ENCODE measurements at places on chromosomes 12 and 14.

DNA sequence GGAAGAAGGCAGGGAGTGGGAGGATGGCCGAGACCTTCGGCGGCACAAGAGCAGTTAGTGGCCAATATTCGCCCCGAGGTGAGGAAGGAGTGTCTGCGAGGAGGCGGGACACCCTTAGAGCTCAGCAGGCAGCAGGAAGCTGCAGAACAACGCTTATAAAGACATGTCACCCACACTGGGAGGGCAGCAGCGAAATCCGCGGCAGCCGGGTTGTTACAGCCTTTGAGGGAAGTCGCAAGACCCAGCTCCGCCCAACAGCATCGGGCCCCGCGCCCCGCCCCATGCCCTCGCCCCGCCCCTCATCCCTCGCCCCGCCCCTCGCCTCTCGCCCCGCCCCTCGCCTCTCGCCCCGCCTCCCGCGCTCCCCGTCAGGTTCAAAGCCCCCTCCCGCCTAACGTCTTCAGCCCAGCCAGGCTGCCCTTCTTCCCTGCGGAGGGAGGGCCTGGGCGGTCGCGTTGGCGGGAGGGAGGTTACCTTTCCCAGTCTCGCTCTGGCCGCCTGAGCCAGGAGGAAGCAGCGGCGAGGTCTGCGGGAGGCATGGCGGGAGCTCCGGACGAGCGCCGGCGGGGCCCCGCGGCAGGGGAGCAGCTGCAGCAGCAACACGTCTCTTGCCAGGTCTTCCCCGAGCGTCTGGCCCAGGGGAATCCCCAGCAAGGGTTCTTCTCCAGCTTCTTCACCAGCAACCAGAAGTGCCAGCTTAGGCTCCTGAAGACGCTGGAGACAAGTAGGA lies at the start of gene ATP23:
Gene ATP23 (plus strand): TSS at position 403 of the 730 bp plus-strand sequence. CDS start 135 bp downstream, at position 538.
- peak; percentile 91 for DNase-seq

GRCh38 chr12:62578726-62579125 lies 112.1 kb downstream of the MON2 start:
- DNase-seq = no peak

GRCh38 chr12:94180558-94181296 lies 32.4 kb downstream of the PLXNC1 start:
- DNase-seq = peak; percentile 64

DNA sequence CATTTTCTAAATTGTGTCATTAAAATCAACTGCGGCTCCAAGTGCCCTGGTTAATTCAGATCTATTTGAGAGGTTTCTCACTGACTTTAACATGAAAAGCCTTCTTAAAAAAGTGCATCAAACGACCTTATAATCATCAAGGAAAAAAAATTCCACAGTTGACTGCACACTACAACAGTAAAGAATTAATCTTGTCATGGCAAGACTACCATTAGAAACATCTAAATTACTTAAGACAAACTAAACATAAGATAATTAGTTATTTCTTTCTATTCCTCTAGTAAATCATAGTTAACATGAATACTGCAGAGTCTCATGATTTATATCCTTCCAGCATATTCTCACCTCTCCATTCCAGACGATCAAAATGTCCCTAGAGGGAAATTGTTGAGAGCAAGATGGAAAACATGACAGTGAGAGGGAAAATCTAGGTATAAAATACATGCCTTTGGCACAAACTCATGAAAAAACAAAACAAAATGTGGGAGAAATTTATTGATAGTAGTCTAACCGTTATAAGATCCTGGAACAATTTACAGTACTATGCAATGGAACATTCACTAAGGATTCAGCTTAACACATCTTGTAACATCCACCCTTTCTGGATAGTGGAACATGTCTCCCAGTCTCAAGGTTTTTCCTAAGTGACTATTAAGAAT lies 112.5 kb downstream of the PRKD1 start:
- no peak for DNase-seq

GRCh38 chr12:32211900-32212156 lies 105.2 kb downstream of the BICD1 start:
- DNase-seq = no peak

DNA sequence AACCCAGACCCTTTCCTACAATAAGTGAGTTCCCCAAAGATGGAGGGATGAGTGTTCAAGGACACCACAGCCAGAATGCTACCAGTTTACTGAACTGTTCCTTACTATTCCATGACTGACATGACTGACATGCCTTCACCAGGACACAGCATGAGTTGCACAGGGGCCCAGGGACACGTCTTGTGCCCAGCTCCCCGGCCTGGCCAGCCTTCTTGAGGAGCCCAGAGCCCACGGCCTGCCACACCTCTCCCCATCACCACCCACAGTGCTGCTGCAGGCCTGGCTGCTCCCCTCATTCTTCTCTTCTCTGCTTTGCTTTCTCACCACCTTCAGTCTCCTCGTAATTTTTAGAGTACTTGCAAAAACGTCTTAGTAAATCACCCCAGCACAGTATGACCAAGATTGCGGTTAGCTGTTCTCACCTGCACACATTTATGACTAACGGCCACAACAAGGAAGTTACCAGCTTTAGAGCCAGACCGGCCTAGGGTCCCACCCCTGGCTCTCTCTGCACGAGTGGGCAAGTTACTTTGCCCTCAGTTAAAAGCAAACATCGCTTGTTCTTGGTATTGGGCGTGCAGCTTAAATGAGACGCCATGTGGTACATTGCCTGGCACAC lies 18.5 kb downstream of the PPP2R5E start:
- peak; percentile 63 for DNase-seq

GRCh38 chr14:94793901-94794300 lies 24.0 kb upstream of the GSC start:
- DNase-seq = no peak

GRCh38 chr12:129599406-129599805 lies 304.4 kb downstream of the TMEM132D start:
- DNase-seq = no peak

- no peak for DNase-seq
These were observed 14.5 kb upstream of the ADSS1 start for GRCh38 chr14:104709387-104710039.

GRCh38 chr14:79466938-79467527 lies 744.3 kb downstream of the DIO2 start:
- no peak for DNase-seq

- no peak for DNase-seq
These were observed 40.9 kb downstream of the KCTD10 start for GRCh38 chr12:109436188-109436560.

DNA sequence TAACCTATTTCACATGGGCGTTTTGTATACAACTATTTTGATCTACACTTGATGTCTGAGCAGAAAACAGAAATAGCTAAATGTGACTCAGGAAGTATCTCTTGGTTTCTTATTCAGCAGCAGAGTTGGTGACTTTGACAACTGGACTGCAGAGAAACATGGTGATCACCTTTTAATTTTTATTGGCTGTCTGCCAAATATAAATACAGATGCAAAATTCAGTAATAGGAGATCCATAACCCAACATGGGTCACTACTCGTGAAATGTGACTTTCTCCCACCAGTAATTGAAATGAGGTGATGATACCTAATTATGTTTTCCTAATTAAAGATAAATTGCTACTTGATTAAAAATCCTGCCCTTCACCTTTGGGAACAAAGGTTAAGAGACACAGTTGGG lies 487.1 kb downstream of the NELL2 start:
- DNase-seq = no peak

GRCh38 chr12:49777800-49778748 lies 36.7 kb downstream of the TMBIM6 start:
- peak; percentile 64 for DNase-seq

- no peak for DNase-seq
These were observed 10.2 kb downstream of the KCNH3 start for GRCh38 chr12:49548822-49549648.

- DNase-seq = peak; percentile 55
These were observed 151.6 kb upstream of the OR4E1 start for GRCh38 chr14:21825149-21825743.

DNA sequence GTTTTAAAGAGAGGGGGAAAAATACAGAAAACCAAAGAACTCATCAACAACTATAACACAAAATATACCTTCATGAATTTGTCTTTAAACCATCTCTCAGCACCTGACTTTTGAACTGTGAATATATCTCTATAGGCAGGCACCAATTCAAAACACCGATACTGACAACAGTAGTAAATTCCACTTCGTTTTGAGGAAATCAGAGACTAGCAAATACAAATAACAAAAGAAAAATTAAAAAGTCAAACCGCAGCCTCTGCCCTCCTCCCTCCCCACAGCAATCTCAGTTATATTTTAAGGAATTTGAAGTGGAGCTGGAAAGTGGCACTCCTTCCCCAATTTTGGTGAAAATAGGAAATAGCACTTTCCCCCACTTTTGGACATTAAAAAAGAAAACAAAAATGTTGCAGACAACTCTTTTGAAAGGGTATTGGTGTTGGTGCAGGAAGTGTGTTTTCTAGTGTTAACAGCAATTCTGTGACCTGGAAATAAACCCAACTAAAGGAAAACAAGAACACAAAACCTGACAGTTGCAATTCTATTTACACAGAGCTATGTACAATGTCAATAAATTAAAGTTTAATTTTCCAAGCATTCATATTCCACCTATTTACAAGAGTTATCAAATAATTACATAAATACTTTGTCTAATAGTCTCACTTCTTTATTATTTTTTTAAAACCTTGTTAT lies 13.5 kb downstream of the TBX3 start:
- DNase-seq = no peak

DNA sequence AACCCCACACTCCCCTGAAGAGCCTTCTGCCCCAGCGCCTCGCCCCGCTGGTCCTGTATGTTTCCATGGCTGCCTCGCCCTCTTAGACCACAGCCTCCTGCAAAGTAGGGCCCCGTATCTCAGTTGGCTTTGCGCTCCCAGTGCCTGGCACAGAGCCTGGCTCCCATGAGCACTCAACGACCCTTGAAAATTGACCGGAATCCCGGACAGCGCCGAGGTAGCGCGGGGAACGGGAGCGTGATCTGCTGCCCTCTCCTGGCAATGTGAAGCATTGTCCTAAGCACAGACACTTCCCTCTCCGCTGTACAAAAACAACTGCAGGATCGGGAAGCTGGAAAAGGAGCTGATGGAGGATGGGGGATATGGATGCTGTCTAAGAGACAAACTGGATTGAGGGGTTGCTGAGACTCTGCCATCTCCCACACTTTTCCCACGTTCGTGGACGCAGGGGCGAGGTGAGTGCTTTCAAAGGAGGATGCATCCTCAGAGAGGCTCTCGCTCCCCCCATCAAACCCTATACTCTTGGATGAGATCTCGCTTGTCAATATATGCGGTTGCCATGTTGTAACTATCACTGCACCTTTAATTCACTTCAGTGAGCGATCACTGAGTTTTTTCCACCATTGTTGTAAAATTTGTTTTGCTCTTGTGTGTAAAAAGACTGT lies 10.7 kb upstream of the FKBP4 start:
- peak; percentile 47 for DNase-seq

GRCh38 chr14:34322940-34323418 lies 139.1 kb downstream of the SPTSSA start:
- peak; percentile 76 for DNase-seq

- DNase-seq = no peak
These were observed 348.3 kb downstream of the ZFP36L1 start for GRCh38 chr14:68444449-68445168.

- DNase-seq = no peak
These were observed 213.7 kb upstream of the SYT10 start for GRCh38 chr12:33653362-33653761.

- DNase-seq = no peak
These were observed 933.7 kb downstream of the GALC start for GRCh38 chr14:87059060-87059839.

GRCh38 chr12:49294086-49294803 lies 702 bp upstream of the PRPH start:
- no peak for DNase-seq

DNA sequence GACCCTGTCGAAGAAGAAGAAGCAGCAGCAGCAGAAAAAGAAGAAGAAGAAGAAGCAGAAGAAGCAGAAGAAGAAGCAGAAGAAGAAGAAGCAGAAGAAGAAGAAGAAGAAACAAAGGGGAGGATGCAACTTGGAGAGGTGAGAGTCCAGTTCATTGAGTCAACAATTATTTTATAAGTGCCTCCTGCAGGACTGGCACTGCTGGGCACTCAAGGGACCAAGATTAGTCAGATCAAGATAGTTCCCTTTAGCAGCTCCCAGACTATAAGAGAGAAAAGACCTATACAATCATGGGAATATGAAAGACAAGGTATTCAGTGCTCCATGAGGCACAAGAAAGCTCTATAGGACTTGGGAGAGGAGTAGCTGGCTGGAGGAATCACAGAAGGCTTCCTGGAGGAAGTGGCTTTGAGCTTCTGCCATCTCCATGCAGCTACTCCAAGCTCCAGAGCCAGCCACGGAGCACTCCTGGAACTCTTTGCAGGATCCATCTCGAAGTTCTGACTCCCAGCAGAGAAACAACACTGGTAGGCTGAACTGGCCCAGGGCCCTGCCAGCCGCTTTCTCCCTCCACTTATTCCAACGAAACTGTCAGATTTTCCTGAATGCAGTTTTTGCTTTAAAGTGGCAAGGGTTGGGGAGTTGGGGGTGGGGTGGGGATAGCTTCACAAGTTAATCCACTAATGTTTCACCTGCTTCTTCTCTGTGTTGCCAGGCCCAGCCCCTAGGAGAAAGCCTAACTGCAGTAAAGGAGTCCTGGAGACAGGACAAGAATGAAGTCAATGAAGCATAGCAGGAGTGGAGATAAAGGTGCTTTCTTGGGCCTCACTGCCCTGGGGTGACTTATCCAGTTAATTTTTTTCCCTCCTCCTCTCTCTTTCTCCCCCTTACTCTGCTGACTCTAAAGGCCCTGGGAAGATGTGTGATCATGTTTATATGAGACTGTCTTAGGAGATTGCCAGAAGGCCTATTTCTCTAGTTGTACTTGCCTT lies 140.1 kb upstream of the PARP11 start:
- no peak for DNase-seq

DNA sequence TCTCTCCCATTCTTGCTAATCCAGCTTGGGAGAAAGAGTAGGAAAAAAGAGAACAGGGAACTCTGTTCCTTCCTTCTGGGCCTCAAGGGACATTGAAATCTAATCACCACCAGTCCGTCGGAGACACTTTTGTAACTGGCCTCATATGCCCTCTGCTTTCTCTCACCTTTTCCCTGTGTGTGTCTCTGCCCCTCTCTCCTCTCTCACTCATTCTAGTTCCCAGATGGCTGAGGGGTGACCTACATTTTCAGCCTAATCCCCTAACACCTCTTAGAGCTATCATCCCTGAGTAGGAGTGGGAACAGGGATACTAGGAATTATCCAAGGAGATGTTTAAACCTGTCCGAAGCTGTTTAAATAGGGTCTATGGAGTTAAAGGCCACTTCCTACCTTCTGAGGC lies 8.9 kb upstream of the PCK2 start:
- DNase-seq = no peak

DNA sequence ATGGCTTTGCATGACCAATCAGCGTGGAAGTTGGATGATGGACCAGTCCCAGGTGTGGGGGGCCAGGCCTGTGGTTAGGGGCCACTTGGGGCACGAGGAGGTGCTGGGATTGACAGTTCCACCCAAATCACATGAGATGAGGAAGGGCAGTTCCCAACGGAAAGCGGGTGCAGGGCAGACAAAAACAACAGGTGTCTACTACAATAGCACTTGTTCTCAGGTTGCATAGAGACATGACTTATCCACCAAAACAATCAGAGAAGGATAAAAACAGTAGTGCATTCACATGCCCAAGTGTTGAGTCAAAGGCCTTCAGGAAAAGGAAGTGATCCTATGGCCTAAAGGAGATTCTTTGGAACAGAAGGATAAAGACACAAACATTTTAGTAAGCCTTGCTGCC lies 14.6 kb upstream of the EIF2B2 start:
- DNase-seq = peak; percentile 86

All from epithelial cell of esophagus (primary cell).